ENCODE measurements at places on chromosomes 2 and 18.
A peak's percentile ranks its signal among the peaks of the same experiment; 100 is the strongest.

DNA sequence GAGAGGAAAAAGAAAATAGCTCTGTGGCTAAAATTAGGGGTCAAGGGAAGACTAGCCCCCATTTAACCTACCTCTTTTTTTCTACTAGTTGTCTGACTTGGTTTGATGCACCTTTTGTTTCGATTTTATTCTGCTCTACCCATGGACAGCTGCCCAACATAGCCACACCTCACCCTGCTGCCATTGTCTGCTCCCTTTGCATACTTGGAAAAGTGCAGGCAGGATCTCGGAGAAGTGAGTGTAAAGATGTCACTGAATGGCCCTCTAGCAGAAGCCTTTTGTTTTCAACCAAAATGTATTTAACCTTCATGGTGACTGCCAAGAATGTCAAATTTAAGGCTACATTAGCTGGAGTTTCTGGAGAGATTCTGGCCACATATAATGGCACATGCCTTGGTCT lies 62.9 kb downstream of the SETBP1 start:
- DNase-seq = no peak

- DNase-seq = no peak
Measured at GRCh38 chr2:181672255-181673008, 7.9 kb downstream of the NEUROD1 start.

DNA sequence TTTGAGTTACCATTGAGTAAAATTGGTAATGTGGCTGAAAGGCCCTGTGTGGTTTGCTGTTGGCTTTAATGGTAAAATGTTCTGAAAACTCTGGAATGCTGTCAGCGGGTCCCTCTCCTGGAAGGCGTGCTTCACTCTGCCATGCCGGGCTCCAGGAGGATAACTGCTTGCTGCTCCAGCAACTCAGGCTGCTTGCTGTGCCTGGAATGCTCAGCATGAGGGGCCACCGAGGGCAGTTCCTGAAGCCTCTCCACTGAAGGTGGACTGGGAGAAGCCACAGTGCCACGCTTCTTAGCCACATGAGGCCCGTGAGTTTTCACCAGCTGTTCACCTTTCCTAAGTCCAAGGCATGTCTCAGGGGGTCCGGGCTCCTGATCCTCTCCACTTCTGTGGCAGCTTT lies 90.4 kb upstream of the FAM110C start:
- no peak for DNase-seq

GRCh38 chr18:27478459-27478858 lies 293.4 kb upstream of the CHST9 start:
- DNase-seq = no peak

GRCh38 chr2:15835991-15836688 lies 104.2 kb upstream of the MYCN start:
- no peak for DNase-seq

DNA sequence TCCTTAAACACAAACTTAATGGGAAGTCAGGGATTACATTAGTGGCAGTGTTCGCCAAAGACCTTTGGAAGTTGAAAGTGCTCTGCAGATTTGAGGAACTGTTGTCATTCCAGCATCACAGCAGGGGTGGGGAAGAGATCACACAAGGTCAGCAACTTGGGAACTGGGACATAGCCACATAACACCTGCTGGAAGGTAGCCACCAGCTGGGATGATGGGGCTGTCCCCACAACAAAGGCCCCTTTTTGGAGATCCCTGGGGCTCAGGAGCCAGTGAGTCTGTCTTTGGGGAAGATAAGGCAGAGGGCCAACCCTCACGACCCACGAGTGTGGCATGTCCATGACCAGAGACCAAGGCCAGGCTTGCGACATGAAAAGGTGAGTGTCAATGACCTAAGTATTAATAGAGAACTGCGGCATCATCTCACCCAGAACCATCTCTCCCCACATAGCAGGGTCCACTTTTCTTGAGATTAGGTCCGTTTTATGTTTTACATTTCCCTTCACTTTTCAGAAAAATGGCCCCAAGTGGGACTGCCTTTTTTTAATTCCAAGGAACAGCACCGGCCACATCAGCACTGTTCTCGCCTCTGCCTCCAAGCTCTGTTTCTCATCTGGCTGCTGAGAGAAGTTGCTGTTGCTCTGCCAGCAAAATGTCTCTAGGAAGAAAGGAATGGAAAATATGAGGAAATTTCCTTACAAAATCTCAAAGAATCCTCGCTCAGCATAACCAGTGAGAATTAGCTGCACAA lies 106.9 kb downstream of the GFPT1 start:
- DNase-seq = no peak

DNA sequence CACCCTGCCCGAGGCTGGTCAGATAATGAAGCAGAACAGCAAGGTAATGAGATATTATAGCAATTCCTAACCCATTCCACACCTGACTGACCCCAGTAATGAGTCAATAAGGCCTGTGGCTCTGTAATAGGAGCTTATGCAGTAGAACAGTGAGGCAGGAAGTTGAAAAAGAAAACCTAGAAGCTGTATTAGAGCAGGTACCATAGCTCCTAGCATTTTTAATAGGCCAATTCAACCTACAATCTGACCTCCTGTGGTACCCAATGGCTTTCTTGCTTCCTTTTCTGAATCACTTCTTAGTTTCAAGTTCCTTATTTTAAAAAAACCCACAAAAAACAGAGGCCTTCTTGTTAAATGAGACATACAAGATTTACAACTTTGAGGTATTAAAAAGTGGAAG lies 43.6 kb upstream of the MAP2 start:
- peak; percentile 12 for DNase-seq

DNA sequence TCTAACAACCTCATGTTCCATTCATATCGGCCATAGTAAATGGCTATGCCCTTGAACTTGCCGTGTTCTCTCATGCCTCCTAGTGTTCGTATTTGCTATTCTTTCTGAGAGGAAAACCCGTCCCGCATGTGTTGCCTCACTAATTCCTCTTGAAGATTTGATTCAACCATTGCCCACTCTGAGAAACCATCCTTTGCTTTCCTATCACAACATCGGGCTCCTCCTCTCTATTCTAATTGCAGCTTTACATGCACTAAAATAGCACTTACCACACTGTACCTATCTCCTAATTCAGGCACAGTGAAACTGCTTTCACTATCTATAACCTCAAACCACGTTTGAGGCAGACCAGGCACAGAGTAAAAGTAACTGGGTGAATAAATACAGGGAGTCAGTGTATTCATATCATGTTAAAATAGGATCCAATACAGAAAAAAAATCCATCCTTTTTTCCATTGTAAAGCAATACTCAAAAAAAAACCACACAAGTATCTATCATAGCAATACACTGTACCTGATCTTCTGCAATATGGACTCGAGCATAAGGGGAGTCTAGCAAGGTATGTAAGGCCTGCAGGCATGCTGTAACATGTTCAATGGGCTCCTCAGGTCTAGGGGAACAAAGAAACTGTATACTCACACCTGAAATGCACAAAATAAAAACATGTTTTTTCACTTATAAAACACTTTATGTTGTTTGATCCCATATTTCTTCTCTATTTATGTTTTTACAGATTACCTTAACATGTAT lies 39.0 kb upstream of the STRN start:
- DNase-seq = no peak

DNA sequence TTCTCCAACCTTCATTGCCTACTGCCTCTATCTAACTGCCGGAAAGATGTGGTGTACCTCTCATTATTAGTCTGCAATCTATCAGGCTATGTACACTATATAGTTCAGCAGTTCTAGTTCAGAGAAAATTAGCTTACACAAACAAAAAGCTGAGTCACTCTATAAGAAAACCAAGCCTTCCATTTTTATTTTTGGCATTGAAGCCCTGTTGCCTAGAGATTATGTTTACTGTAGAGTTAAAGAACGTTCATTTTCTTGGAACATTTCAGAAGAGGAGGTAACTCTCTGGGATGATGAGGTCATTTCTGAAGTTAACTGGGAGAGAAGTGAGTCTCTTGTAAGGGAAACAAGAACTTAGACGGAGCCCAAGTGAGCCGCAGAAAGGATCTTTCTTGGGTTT lies 133.5 kb downstream of the FAM124B start:
- DNase-seq = no peak

DNA sequence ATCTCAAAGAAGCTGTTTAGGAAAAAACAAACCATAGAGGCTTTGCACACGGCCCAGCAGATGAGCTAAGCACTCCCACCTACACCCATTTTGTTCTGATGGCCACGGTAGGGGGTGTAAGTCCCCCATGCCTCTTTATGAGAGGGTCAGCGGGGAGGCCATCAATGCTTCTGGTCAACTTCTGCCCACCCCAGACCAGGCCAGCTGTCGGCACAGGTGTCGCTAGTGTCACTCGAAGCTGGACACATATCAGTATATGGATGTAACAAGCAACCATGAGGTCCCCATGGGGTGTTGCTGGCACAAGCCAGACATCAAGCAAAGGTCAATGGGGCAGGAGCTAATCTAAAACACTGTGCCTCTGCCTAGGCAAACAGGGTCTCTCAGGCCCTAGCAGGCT lies 23.7 kb upstream of the SLC35F6 start:
- DNase-seq = no peak

DNA sequence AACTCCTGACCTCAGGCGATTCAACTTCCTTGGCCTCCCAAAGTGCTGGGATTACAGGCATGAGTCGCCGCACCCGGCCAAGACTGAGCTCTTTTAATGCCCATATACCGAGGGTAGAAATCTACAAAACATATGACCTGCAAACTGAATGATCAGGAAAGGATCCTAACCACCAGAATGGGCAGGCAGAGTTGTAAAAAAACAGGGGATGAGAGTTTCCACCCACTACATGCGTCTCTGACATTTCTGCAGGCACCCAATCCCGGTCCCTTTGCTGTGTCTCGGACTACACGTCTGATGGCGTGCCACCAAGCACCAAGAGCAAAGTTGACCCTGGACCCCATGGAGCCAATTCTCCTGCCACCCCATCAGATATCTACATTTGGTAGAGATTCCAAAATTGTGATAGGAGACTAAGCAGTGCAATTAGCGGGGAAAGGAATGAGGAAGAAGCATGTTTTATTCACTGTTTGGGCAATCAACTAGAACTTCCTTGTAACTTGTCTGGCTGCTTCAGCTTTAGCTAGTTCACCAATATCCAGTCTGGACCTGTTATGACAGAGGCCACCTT lies 74.1 kb downstream of the ATP8B1 start:
- DNase-seq = no peak

DNA sequence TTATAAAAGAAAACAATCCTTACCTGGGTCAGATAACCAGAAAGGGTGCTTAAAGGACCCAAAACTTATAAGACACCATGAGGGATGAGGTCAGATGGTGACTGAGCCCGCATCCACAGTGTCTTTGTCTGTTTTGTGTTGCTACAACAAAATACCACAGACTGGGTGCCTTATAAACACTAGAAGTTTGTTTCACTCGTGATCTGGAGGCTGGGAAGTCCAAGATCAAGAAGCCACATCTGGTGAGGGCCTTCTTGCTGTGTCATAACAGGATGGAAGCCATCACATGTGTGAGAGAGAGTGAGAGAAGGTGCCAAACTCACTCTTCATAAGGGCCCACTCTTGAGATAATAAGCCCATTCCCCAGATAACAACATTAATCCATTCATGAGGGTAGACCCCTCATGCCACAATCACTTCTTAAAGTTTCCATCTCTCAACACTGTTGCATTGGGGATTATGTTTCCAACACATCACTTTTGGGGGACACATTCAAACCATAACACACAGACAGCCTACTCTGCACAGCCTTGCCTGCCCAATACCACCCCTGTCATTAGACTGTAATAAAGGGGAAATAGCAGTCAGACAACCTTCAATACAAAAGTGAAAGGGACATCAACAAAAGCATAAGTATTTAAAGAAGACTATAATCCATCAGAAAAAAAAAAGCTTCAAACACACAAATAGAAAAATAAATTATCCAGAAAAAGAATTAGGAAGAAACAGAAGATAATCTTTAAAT lies 249.8 kb downstream of the ANAPC1 start:
- no peak for DNase-seq

DNA sequence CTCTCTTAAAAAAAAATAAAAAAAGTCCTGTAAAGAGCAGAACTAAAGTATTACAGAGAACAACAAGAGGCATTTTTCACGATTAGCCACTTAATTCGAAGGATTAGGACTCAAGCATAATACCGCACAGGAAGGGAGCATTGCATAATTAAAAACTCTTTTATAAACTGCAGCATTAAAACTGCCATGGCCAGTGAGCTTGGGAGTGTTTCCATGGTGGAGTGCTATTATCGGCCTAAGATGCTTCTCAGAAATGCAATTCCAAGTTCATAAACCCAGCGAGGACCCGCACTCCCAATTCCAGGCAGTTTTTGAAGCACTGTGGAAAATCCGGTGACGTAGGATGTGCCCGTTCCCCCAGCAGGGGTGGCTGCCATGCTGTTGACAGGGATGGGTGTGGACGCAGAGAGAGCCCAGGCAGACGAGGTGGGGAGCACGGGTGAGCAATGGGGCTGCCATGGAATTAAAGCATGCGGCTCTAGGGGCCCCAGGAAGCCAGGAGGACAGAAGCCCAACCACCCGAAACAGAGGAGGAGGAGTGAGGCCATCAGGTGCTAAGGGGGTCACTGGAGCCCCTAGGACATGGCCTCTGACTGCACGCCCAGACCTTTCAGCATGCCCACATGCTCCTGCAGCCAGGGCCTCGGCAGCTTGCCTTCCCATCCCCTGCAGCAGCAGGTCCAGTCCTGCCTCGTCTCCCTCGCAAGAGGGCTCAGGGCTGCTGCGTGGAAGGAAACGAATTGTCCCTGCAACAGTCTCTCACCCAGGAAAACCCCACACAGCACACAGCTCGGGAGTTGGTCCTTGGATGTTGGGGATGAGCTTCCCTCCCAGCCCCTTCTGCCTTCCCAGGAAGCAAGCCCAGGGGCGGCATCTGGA lies 233.4 kb downstream of the NDUFA10 start:
- DNase-seq = no peak

DNA sequence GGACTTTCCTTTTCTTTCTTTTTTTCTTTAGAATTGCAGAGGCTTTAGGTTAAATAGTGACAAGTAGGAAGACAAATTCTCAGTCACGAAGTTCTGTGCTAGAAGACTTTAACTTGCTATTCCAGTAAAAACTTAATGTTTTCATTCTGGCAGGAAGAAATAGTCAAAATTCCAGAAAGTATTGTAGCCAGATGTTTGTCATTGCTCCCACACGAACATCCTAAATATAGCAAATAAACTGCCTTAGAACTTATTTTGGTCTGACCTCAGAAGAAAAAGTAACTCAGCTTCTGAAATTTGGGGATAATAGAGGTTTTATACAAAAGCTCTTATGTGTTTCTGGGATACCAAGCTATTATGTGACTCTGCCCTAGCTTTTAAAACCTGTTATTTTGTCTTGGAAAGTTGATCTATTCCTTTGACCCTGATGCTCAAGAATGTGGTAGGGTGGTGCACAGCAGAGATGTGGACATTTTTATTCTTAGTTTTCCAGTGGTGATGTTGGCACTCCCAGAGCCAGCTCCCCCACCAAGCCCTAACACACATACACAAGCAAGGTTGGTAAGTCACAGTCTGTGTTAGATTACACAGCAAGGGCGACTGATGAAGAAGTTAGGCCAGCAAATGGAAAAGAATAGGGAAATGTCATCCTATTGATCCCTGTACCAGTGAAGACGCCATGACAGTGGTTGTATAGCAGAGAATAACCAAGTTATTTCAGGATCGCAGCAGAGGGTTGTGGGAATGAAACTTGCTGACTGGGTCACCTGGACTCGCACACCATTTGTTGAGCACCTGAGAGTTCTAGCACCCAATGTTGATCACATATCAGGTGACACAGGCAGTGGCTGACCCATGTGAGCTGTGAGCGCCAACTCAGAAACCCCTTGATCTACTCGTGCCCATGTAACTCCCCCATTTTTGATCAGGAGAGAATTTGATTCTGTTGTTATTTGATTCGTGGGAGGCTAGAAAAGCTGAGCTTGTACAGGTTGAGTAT lies 23.7 kb downstream of the FARP2 start:
- DNase-seq = no peak

Data from right renal pelvis (tissue), 4 donors.